Upper lobe of left lung (tissue), 6 donors: ENCODE measurements at places on chromosomes 13 and 19. TPM values are rescaled to one million over a fixed set of nuclear protein-coding genes. Genes with fewer than 3 reads are reported as not detected.

DNA sequence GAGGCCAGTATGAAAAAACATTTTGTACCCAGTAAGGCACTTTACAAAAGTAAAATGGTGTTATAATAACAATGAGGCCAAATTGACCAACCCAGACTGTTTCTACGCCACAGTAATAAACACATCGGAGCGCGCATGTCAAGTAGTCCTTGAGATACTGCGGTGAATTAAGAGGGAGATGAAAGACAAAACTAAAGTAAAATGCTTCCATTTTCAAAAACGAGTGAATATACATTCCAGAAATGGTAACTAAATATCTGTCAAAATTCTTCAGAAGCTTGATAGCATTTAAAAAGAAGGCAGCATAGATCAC lies 19.0 kb downstream of the N4BP2L1 start:
- H3K27ac ChIP-seq = no peak overlapping the region
- peaks cover 9% of the 10 kb centered on the region for H3K36me3 ChIP-seq
- peaks cover 8% of the 10 kb centered on the region for H3K4me1 ChIP-seq
- DNase-seq = no peak
- H3K4me3 ChIP-seq = no peak overlapping the region

- no peak overlapping the region for H3K27ac ChIP-seq
- no peak for DNase-seq
- no peak overlapping the region for H3K4me3 ChIP-seq
These were observed 12.1 kb downstream of the AKAP8 start for GRCh38 chr19:15367439-15367838.

DNA sequence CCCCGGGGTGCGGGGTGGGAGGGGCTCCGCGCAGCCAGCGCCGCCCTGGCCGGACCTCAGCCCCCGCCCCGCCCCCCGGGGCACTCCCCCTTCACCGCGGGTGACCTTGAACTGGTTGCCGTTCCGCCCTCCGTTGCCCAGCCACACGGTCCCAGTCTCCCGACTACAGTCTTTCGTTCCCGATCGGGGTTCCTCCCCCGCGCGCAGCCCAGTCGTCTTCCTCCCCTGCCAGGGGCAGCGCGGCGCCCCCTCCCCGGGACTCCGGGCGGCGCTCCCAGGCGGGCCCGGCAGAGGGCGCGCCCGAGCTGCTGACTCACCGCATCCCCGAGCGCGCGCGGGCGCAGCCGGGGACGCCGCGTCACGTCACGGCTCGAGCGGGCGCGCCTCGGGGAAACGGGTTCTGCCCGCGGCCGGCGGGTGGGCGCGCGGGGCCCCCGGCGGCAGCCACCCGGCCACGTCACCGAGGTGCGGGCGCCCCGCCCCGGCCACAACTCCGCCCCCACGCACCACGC lies 459 bp downstream of the MIDN start:
- peaks cover 18% of the 10 kb centered on the region for H3K36me3 ChIP-seq
- H3K4me3 ChIP-seq = peak overlapping the region; percentile 97
- peak; percentile 97 for DNase-seq

GRCh38 chr19:46521241-46521868 lies 25.7 kb upstream of the PNMA8B start:
- no peak for DNase-seq
- no peak overlapping the region for H3K4me3 ChIP-seq
- H3K4me1 ChIP-seq = no peaks in the 10 kb centered on the region
- H3K27me3 ChIP-seq = no peaks in the 10 kb centered on the region
- no peak overlapping the region for H3K27ac ChIP-seq

GRCh38 chr13:113493315-113493951 lies 2.9 kb upstream of the DCUN1D2 start:
- no peak for DNase-seq
- peak overlapping the region; percentile 57 for H3K27ac ChIP-seq
- H3K4me3 ChIP-seq = no peak overlapping the region

Gene RDH8
- total RNA-seq = not detected

GRCh38 chr19:38878575-38879399 lies 712 bp upstream of the RINL start:
- no peak for DNase-seq
- peaks cover 23% of the 10 kb centered on the region for H3K36me3 ChIP-seq

Gene IGLON5
- not detected for total RNA-seq

GRCh38 chr19:49581007-49581508 lies at the start of gene PRRG2:
TSS of gene PRRG2 (plus strand) at chr19:49581316. CDS start at chr19:49583220, 1,904 bp downstream.
- H3K4me1 ChIP-seq = peaks cover 19% of the 10 kb centered on the region
- DNase-seq = no peak
- H3K27me3 ChIP-seq = no peaks in the 10 kb centered on the region
- H3K36me3 ChIP-seq = peaks cover 4% of the 10 kb centered on the region
- peak within 1 kb of the TSS; percentile 86 for H3K27ac ChIP-seq

- DNase-seq = no peak
- peaks cover 25% of the 10 kb centered on the region for H3K4me1 ChIP-seq
- no peaks in the 10 kb centered on the region for H3K27me3 ChIP-seq
- H3K36me3 ChIP-seq = peaks cover 32% of the 10 kb centered on the region
These were observed 9.5 kb downstream of the NR2F6 start for GRCh38 chr19:17235971-17236777.

DNA sequence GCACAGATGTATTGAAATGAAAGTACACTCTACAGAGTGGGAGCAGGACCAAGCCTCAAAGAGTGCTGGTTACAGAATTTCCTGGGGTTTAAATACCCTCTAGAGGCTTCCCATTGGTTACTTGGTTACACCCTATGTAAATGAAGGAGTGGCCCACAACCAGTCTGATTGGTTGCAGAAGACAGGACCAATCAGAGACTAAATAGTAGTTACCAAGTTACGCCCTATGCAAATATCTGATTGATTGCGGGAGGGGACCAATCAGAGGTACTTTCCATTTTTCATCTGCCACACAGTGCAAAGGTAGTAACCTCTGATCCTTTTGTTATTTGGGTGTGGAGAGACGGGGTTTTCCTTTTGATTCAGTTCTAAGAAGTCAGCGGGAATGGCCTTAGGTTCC lies 5.5 kb upstream of the ZFP82 start:
- H3K4me1 ChIP-seq = no peaks in the 10 kb centered on the region
- no peak for DNase-seq
- H3K27ac ChIP-seq = no peak overlapping the region

Gene ZNF317
- 22.3 TPM for total RNA-seq

Gene C13orf42
- total RNA-seq = not detected

GRCh38 chr13:60164234-60164889 lies 634 bp upstream of the DIAPH3 start:
- no peaks in the 10 kb centered on the region for H3K36me3 ChIP-seq
- peaks cover 10% of the 10 kb centered on the region for H3K4me1 ChIP-seq
- peak overlapping the region; percentile 78 for H3K4me3 ChIP-seq
- H3K27me3 ChIP-seq = no peaks in the 10 kb centered on the region

DNA sequence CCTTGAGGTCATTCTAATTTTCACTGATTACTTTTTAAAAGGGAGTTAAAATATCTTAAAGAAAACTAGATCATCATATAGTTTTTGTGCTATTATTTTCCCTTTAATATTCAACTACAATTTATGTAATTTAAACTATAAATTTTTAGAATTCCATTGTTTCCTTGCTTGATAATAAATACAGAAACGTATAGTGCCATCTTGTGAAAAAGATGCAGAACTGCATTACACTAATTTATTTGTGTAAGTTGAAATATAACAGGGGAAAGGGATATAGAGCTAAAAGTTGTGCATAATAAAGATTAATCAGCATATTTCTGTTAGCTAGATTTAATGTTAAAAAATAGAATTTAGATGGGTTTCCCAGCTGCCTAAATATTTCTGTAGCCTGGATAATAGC lies 61.5 kb upstream of the TDRD3 start:
- no peaks in the 10 kb centered on the region for H3K36me3 ChIP-seq
- H3K4me3 ChIP-seq = no peak overlapping the region
- no peak for DNase-seq
- H3K4me1 ChIP-seq = no peaks in the 10 kb centered on the region

Gene TFDP1
- 34.9 TPM for total RNA-seq

Gene NEK5
- total RNA-seq = 2.2 TPM

DNA sequence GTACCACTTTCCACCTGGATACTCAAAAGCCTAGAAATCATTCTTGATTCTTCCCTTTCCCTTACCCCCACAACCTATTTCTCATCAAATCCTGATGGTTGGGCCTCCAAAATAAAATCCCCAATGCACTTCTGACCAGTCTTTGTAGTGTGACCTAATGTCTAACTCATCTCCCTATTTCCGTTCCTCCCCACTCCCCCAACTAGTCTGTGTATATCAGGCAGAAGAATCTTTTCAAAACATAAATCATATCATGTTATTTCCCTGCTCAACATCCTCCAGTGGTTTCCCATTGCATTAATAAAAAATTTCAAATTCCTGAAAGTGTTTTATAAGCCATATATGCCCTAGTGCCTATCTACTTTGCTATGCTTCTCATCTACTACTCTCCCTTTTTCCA lies 17.7 kb downstream of the CCDC122 start:
- H3K4me1 ChIP-seq = no peaks in the 10 kb centered on the region
- H3K36me3 ChIP-seq = no peaks in the 10 kb centered on the region
- DNase-seq = no peak
- no peak overlapping the region for H3K4me3 ChIP-seq

Gene ASPDH
- total RNA-seq = not detected

GRCh38 chr13:108967371-108967770 lies 338.0 kb downstream of the MYO16 start:
- H3K27me3 ChIP-seq = no peaks in the 10 kb centered on the region
- no peak overlapping the region for H3K27ac ChIP-seq
- DNase-seq = no peak
- no peaks in the 10 kb centered on the region for H3K4me1 ChIP-seq
- no peak overlapping the region for H3K4me3 ChIP-seq
- H3K36me3 ChIP-seq = no peaks in the 10 kb centered on the region
